ACHN (cell line): ENCODE measurements at places on chromosomes 1 and 21.
A peak's percentile ranks its signal among the peaks of the same experiment; 100 is the strongest.

GRCh38 chr1:245458234-245458633 is 303.4 kb downstream of the KIF26B start:
- no peak for DNase-seq

- no peak for DNase-seq
Measured at GRCh38 chr1:118558933-118559332, 373.9 kb upstream of the SPAG17 start.

DNA sequence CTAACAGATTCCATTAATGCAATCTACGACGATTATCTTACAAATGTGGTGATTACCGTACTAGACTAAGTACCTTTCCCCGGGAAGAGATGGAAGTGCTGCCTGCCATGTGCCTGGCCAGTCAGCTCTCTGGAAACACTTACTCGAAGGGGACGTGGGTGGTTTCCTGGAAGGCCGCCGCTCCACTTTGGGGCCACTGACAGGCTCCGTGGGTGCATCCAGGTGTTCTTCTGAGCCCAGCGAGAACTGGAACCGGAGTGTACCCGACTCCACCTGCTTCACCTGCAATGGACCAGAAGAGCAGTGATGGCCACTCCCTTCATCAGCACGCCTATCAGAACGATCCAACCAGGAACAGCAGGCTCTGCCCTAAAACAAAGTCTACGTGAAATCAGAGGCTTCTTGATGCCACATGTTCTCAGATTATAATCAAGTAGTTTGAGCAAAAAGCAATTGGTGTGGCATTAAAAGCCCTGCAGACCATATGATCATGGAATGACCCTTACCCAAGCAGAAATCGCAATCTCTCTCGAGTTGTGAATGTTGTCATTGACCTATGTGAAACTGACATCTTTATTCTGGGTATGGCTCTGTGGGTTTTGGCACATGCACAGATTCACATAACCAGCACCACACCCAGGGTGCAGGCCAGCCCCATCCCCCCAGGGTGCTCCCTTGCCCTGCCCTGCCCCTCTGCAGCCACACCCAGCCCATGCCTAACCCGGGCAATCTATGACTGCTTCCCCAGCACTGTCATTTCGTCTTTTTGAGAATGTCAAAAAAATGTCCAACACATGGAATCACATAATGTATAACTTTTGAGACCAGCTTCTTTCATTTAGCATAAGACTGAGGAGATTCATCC is 64.5 kb downstream of the NPHP4 start:
- DNase-seq, result no peak

DNA sequence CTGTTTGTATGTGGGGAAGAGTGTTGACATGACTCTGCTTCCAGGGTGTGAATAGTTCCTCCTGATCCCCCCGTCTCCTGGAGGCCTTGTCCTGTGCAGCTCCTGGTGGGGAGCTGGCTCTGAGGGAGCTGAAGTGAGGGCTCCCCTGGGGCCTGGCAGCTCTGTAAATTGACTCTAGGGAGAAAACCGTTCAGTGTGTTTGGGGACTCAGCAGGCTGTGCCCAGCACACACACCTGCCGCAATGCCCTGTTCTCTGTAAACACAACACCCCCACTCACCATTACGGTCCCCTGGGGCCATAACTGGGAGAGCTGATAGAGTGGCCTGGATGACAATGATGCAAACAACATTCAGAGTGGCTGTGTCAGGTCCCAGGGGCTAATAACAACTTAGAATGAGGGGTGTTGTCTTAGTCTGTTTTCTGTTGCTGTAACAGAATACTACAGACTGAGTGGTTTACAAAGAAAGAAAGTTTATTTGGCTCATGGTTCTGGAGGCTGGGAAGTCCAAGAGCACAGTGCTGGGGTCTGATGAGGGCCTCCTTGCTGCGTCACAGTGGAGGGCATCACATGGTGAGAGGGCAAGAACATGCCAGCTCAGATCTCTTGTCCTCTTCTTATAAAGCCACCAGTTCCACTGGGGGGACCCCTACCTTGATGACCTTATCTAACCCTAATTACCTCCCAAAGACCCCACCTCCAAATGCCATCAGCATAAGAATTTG is 15.3 kb downstream of the ADORA1 start:
- no peak for DNase-seq

- peak; percentile 44 for DNase-seq
Measured at GRCh38 chr1:172895050-172895460, 155.7 kb downstream of the TNFSF18 start.

DNA sequence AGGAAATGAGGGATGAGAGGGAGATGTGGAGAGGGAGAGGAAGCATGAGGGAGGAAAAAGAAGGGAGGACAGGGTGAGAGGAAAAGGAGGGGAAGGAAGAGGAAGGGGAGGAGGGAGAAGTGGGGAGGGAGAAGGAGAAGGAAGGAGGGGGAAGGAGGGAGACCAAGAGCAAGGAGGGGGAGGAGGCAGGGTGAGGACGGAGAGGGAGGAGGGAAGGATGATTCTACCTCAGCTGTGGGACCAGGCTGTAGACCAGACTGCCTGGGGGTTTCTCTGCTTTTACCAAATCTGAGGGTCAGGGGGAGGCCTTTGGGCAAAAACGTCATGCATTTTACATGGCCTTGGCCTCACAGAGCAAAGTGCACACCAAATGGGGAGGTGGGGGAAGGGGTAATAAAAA is 94.5 kb downstream of the KCND3 start:
- no peak for DNase-seq

GRCh38 chr1:167158813-167159275 is 61.8 kb upstream of the POU2F1 start:
- no peak for DNase-seq

- DNase-seq, result no peak
Measured at GRCh38 chr21:38249256-38249655, 7.5 kb upstream of the KCNJ15 start.

GRCh38 chr1:46490406-46490655 is 695 bp downstream of the DMBX1 start:
- no peak for DNase-seq

- DNase-seq, result no peak
Measured at GRCh38 chr1:173503391-173503790, 26.3 kb downstream of the PRDX6 start.

DNA sequence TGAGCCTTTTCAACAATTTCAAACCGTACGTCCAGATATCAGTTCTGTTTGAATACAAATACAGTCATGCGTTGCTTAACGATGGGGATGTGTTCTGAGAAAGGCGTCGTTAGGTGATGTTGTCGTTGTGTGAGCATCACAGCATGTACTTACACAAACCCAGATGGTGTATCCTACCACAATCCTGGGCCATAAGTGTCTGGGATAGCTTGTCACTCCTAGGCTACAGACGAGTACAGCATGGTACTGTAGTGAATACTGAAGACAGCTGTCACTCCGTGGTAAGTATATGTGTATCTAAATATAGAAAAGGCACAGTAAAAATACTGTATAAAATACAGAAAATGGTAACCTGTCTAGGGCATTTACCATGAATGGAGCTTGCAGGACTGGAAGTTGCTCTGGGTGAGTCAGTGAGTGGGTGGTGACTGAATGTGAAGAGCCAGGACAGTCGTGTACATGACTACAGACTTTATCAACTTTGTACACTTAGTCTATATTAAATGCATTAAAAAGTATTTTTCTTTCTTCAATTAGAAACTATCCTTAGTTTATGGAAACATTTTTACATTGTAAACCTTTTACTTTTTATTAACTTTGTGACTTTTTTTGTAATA is 10.5 kb upstream of the OR2W3 start:
- no peak for DNase-seq

GRCh38 chr1:180928331-180929230 is 15.9 kb downstream of the KIAA1614 start:
- DNase-seq, result no peak

- DNase-seq, result no peak
Measured at GRCh38 chr1:101410048-101410878, 173.4 kb downstream of the S1PR1 start.

- peak; percentile 17 for DNase-seq
Measured at GRCh38 chr1:150931773-150932172, 5.6 kb downstream of the SETDB1 start.

GRCh38 chr1:161502181-161502580 is 3.1 kb upstream of the FCGR2A start:
- DNase-seq, result no peak

GRCh38 chr1:6202256-6202655 is 2.9 kb upstream of the RPL22 start:
- no peak for DNase-seq

GRCh38 chr1:12177999-12178441 is 11.2 kb downstream of the TNFRSF1B start:
- peak; percentile 19 for DNase-seq

- DNase-seq, result no peak
Measured at GRCh38 chr1:109392037-109392787, 5.5 kb downstream of the SORT1 start.

DNA sequence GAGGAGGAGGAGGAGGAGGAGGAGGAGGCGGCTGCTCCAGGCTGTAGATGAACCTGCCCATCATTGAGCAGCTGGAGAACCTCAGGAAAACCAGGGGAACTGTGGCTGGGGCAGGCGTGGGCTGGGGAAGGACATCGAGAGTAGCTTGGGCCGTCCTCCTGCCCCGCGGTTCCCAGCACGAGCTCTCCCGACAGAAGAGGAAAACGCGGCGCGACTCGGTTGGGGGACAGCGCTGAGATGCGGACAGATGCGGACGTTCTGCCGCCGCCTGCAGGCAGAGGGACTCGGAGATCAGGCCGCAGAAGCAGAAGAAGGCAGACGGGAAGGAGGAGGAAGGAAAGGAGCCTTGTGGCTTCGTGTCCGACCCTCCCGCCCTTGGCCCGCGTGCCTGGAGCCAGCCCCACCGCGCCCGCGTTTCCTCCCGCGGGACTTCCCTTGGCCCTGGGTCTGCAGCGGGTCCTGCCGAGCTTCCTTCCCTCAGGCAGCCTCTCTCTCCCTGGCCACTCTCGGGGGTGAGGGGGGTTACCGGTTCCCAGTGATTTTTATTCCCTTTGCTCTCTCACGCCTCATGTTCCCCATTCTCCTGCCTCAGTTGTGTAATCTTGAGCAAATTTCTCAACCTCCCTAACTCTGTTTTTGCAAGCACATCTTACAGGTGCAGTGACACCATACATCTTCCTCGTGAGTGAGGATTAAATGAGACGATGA is 1.7 kb upstream of the TNFRSF9 start:
- no peak for DNase-seq

- no peak for DNase-seq
Measured at GRCh38 chr1:187551061-187551460, 722.3 kb downstream of the PLA2G4A start.

DNA sequence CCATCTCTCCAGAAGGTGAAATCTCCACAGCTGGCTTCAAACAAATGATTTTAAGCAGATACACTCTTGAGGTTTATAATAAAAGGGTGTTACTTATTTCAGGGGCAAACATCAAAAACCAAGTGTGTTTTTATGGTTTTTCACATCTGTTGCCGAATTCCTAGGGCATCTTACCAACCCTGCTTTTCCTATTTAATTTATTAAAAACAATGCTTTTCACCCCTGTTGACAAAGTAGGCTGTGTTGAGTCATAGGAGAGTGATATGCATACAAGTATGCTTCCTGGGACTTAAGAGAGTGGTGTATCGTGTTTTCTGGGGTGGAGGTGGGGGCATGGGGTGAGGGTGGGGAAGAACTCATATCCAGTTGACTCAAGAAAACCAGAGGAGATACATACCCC is 29.3 kb upstream of the IL20 start:
- DNase-seq, result no peak

DNA sequence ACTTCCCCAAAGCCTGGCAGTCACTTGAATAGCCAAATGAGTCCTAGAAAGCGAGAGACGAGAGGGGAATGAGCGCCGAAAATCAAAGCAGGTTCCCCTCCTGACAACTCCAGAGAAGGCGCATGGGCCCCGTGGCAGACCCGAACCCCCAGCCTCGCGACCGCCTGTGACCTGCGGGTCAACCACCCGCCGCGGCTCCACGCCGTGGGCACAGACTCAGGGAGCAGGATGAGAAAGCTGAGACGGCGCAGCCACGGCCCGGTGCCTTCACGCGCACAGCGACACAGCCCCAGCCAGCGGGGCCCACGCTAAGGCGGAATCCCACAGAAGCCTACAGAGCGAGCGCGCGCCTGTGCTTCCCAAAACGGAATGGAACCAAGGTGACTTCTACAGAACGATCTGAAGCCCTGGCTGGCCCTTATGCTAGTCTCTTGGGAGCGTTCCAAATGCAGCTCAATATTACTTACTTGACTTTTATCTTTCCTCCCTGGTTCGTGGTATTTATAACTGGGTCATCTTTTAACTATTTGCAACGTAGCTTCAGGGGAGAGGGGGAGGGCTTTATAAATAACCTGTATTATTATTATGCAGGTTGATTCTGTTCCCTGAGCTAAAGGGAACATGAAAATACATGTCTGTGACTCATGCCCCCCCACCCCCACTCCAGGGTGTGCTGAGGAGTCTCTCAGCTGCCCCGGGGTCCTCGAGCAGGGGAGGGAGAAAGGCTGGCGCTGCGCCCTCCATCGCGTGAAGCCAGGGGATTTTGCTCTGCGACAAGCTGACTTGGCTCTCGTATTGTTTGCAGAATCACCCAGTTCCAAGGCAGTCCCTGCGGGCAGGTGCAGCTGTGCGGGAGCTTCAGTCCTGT is 1.7 kb downstream of the TSPEAR start:
- DNase-seq, result no peak
